ENCODE measurements at places on chromosomes 7 and 10.

- DNase-seq = no peak
Measured at GRCh38 chr7:140876519-140877248, 48.0 kb downstream of the BRAF start.

DNA sequence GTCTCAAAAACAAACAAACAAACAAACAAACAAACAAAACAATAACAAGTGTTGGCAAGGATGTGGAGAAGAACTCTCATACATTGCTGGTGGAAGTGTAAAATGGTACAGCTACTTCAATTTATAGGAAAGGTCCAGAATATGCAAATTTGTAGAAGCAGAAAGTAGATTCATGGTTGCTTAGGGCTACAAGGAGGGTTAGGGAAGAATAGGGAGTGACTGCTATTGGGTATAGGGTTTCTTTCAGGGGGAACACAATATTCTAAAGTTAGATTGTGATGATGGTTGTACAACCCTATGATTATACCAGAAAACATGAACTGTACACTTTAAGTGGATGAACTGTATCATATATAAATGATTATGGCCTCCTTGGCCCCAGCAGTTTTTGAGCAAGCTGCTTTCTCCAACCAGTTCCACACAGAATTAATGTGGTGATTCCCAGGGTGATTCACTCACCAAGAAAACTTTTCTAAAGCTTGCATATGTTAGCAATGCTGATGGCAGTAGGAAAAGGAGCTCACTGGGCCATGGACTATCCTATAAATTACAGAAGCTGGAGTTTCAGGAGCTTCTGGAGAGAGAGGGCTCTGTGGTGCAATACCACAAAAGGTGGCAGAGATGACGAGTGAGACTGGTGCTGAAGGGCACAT is 52.8 kb upstream of the KCNIP2 start:
- DNase-seq = no peak

DNA sequence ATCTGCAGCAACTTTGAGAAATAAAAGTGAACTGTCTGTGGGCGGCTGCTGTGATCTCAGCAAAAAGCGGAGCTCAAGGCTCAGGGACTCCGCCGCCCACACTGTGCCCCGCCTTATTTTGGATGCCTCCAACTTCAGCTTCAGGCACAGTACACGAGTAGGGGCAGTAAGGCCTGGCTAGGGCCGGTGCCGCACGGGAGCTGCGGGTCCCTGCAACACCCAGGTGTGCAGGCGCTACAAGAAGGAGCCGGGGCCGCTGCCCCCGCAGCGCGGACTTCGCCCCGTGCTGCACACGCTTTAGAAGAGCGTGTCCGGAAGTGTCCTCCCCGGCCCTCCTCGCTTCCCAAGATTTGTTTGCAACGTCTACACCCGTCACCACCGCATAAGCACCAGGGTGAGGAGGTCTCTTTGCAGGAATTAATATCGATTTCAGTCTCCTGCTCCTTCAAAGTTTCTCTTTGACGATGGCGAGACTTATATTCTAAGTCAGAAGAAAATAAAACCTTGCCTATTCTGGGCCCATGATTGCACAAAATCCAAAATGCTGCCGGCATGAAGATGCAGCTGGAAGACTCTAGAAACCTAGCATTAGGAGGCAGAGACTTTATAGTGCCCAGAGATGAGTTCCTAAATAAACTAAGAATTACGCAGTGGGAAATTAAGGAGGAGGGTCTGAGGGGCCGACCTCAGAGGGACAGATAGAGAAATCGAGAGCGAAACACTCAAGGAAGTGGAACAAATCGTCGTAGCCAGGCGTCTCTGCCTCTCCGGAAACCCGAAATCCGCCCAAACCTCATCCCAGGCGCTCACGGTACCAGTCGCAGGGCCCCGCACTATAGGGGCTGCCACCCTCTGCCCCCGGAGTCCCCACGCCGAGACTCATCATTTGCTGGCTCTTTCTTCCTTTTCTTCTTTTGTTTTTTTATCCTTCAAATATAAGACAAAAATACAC is 6.4 kb downstream of the VAX1 start:
- DNase-seq = no peak

- DNase-seq = no peak
Measured at GRCh38 chr10:9274206-9274755, 1219.8 kb downstream of the GATA3 start.

- DNase-seq = no peak
Measured at GRCh38 chr7:105621617-105622016, 40.3 kb upstream of the EFCAB10 start.

GRCh38 chr10:94010116-94010515 is 16.4 kb downstream of the PLCE1 start:
- DNase-seq = no peak

DNA sequence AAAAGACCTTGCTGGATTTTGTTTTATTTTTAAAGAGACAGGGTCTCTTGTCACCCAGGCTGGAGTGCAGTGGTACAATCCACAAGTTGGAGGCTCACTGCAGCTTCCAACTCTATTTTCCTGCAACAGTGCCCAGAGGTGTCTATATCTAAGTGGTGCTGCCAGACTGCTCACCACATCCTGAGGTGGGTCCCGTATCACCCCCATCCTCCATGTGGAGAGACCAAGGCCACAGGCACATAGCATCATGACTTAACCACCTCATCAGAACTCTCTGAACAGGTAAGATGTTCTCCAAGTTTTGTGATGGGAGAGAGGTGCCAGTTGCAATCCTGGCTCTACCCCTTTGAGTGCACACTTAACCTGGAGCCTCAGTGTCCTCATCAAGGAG is 98.2 kb downstream of the RNF216 start:
- DNase-seq = no peak

- DNase-seq = no peak
Measured at GRCh38 chr10:17239345-17240085, 11.5 kb downstream of the VIM start.

- DNase-seq = no peak
Measured at GRCh38 chr7:64628721-64629120, 37.2 kb upstream of the ZNF107 start.

DNA sequence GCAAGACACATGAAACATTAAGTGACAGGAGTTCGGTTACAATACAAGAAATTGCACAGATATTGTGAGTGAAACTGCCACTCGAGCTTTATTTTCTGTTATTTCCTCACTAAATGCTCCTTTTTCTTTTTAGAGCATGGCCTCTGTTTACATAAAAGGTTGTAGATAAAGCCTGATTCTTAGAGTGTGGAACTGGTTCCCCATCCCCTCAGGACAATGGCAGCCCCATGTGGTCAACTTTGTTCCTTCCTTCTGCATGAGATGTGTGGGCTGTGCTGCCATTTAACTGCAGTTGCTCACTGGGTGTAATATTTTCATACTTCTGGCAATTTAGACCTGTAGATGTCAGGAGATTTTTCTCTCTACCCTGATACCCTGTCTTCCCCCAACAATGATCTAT is 70.2 kb downstream of the LRGUK start:
- no peak for DNase-seq

- DNase-seq = no peak
Measured at GRCh38 chr7:1312136-1313070, 79.7 kb downstream of the UNCX start.

GRCh38 chr10:2459713-2460112 is 607.6 kb upstream of the PFKP start:
- DNase-seq = no peak

DNA sequence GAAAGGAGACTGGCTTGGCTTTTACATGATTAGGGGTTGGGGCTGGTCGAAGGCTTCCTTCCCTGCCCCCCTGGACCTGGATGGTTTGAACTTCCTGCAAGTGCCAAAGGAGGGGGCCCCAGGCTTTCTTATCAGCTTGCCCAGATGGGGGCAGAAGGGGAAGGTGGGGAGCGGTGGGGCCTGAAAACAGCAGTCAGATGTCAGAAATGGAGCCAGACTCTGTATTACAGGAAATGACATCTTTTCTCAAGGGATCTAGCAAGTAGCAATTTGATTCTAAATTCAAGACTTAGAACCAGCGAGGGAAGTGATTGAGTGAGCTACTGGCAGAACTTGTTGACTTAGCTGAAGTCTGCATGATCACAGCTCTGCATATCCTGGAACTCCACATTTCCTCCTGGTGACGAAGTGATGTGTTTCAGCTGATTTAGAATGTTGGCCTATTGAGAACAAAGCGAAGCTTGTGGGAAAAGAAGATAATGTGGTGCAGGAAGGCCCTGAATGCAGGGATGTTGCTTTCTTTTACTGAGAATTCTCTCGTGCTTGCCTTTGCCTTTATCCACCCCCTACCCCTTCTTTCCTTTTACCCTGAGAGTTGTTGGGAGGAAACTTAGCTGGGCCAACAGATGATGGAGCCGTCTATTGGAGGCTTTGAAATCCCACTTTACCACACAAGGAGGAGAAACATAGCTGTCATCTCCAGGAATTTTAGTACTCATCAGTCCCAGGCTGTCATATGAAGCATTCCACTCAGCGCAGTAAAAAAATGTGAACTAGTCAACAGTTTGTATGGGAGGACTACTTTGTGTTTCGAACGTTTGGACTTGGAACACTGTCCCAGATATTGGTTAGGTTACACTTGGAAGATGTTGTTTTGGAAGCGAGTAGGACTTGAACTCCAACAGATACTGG is 43.2 kb downstream of the CCNY start:
- DNase-seq = no peak

GRCh38 chr7:17467386-17467945 is 169.0 kb downstream of the AHR start:
- DNase-seq = no peak

GRCh38 chr10:97571622-97572021 is 957 bp upstream of the ANKRD2 start:
- DNase-seq = no peak

DNA sequence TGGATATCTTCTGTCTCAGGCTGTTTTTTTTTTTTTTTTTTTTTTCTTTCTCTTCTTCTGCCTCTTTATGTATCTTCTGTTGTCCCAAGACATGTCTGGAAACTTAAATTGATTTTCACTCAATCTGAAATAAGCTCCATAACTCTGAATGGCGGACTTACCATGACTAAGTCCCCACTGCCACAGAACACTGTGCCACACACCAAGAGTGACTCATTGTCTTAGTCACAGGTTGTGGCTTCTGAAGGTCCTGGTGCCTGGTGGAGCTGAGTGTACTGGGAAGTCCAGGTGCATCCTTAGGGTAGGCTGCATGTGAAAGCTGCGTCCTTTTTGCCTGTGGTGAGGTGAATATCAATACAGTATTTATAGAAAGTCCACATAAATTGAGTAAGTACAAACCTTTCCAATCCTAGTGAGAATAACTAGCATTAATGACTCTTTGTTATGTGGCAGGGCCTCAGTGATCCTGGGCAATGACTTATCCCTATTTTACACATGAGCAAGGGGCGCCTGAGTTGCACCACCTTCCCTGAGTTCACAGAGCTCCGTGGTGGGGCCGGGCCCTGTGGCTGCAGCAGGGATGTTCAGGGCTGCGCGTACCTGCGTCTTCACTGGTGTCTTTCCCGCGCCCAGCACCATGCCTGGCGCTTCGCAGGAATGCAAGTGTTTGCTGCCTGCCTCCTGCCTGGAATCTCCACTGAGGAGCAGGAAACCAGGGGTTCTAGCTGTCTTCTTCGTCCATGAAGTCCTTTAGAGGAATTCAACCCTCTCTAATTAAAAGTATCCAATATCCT is 4.3 kb downstream of the PFKP start:
- no peak for DNase-seq

DNA sequence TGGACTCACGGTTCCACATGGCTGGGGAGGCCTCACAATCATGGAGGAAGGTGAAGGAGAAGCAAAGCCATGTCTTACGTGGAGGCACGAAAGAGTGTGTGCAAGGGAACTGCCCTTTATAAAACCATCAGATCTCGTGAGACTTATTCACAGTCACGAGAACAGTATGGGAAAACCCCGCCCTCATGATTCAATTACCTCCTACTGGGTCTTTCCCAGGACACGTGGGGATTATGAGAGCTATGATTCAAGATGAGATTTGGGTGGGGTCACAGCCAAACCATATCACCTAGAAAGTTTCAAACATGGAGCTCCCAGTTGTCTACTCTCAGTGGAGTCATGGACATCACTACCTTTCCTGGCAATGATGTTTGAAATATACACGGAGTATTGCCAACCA is 49.6 kb downstream of the CYCS start:
- no peak for DNase-seq

- peak; percentile 12 for DNase-seq
Measured at GRCh38 chr10:117720931-117721835, 178.6 kb downstream of the EMX2 start.

DNA sequence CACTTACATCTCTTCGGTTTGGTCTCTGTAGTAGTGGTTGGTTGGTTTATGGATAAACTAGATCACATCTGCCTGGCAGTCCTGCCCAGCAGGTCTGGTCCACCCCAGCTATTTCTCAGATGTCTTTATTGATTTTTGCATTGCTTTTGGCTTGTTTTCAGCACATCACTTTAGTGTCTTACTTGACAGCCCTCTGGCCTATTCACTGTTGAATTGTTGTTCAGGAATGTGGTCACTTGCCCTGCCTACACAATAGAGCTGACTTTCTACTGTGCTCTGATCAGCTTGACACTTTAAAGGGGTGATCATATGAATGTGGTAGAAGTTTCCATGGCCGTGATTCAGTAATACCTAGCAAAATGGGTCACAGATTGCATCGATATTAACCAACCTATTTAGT is 719.2 kb upstream of the LRRN3 start:
- no peak for DNase-seq

GRCh38 chr7:86748843-86749719 is 105.4 kb downstream of the GRM3 start:
- no peak for DNase-seq

- no peak for DNase-seq
Measured at GRCh38 chr7:115297656-115298055, 375.8 kb downstream of the MDFIC start.

DNA sequence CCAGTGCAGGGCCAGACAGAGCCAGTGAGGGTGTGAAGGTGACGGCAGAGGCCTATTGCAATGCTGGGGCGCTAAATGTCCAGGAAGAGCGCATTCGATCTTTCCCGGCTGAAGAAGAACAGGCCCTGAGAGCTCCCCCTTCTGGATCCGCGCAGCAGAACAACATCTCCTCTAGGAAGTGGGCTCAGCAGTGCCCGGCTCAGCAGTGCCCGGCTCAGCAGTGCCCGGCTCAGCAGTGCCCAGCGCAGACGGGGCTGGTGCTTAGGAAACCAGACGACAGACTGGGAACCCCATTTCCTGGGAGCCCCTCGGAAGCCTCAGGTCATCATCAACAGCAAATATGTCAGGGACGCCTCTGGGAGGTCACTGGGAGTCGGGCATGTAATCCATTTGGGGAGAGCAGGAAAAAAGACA is 4.7 kb upstream of the NOS3 start:
- DNase-seq = peak; percentile 93

DNA sequence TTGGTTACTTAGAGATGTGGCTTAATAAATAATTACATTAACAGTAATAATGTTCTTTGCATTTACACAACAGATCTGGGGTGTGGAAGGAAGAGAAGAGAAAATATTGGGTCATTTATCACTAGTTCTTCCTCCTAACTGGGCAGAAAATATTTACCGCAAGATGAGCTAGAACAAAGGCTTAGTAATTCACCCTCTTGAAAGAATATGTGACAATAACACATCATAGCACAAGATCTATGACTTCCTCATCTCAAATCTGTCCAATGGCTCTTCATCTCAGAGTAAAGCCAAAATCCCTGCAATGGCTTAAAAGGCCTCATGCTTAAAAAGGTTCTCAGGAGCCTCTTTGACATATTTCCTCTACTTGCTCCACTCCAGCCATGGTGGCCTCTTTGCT is 178.6 kb downstream of the ZNF438 start:
- DNase-seq = no peak

Measured in NCI-H526 (cell line).